ENCODE measurements at places on chromosomes 6 and 20.

DNA sequence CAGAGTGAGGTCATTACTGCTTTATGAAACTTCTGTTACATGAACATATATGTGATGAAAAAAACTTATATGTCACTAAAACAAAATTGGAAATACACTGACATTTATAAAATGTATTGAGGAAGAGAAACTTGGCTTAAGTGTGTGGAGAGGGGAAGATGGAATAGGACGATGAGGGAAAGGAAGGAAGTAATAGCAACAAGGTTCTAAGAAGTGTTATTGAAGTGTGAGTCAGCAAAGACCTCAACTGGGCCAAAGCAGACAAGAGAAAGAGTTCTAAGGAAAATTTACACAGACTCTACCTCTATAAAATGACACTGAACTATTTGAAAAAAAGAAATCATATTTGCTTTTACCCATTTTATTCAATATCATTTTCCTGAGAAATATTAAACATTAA is 38.3 kb downstream of the SNX3 start:
- no peak for ATAC-seq

GRCh38 chr6:37024656-37025337 is 19.3 kb downstream of the FGD2 start:
- ATAC-seq = no peak

DNA sequence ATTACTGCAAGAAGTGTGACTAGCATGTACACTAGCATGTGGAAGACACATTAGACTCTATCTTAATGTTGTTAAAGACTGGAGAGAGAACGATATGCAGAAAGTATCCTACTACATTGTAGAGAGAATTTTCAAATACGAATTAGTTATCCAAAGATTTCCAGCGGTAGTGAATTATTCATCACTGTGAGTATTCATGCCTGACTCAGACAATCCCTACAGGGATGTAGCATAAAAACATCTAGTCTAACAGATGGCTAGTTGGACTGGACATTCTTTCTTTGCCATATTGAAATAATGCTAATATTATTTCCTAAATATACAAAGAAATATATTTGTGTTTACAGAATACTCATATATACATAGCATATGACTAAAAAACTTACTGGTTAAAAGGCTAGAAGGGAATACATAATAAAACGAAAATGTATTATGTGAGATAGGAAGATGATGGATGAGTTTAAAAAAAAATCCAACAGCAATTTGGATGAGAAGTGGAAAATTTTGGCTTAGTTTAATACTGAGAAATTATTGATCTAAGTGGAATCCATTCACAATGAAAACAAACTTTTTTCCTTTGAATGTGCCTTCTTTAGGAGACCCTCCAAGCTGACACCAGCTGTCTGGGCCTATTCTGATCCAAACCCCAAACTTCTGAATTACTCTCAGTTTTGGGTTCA is 580.7 kb downstream of the RFPL4B start:
- no peak for ATAC-seq

DNA sequence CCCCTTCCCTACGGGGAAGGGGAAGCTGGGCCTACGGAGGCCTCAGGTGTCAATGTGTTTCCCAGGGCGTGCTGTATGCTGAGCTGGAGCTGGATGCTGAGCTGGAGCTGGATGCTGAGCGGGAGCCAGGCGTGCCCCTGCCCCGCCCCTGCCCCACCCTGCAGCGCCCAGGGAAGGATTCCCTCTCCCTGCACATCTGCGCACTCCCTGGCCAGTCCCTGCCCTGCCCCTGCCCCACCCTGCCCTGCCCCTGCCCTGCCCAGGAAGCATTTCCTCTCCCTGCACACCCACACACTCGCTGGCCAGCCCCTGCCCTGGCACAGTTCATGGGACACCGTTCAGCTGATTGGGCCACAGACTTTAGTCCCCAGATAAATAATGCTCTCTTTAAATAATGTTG is 196.8 kb downstream of the SMOC2 start:
- ATAC-seq = no peak

DNA sequence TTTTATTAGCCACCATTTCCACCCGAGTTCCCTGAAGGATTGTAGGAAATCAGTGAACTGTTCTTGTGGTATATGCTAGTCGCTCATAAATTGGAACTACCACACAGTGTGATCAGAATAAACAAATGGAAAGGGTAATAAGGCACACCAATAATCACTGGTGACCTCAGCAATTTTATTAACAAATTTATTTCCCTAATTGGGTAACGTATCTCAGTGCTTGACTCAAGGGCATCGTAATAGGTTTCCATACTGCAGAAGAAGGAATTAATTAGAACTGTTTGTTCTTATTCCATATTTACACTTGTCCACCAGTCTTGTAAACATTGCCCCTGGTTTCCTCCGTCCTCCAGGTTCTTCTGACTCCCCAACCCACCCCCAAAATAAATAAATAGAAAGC is 10.0 kb upstream of the UQCC2 start:
- ATAC-seq = no peak

Data from gastroesophageal sphincter (tissue), 4 donors.